ENCODE measurements at places on chromosomes 11 and 22.

DNA sequence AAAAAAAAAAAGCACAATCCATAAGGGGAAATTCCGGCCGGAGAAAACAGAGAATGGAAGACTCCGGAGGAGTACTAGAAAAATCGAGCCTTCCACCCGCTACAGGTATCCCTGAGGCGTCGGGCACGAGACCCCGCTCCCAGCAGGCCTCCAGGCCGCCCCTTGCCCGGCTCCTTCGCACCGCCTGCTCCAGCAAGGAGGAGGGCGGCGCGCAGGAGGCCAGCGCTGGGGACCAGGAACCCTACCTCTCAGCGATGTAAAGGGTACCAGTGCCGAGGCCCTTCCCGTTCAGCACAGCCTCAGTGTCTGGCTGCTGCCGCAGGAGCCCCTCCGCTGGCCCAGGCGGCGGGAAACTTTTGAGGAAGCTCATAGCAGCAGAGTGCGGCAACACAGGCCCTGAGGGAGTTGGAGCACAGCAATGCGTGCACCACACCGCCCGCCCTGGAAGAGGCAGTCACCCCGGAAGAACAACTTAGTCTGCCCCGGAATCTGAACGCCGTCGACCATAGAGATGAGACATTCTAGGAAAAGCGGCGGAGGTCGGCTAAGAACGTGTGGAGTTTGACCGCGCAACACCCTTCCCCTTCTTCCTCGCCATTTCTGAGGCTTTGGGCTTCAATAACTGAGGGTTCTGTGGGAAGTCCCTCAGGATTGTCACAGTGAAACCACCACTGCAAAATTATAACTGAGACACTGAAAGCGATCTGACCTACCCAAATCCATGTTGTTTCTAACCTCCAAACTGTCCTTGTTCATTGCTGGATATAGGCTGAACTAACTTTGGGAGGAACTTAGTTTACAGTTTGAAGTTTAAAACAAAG, at the start of gene CLNS1A:
CLNS1A (minus strand) TSS at position 450 of the 821 bp plus-strand sequence; CDS start at position 370, 80 bp downstream.
- DNase-seq, result peak; percentile 72

- no peak for DNase-seq
Measured at GRCh38 chr11:50098186-50098725, 65.6 kb downstream of the OR4C45 start.

- no peak for DNase-seq
Measured at GRCh38 chr22:49999063-49999945, 13.3 kb downstream of the IL17REL start.

DNA sequence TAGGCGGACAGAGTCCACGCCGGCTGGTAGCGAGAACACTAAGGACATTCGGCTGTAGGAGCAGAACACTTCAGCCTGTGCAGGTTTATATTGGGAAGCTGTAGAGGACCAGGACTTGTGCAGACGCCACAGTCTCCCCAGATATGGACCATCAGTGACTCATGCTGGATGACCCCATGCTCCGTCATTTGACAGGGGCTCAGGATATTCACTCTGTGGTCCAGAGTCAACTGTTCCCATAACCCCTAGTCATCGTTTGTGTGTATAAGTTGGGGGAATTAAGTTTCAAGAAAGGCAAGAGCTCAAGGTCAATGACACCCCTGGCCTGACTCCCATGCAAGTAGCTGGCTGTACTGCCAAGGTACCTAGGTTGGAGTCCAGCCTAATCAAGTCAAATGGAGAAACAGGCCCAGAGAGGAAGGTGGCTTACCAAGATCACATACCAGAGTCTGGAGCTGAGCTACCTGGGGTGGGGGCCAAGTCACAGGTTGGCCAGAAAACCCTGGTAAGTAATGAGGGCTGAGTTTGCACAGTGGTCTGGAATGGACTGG, 17.2 kb downstream of the P2RY2 start:
- no peak for DNase-seq

GRCh38 chr22:32947573-32947972, 110.6 kb downstream of the SYN3 start:
- DNase-seq, result no peak

GRCh38 chr11:67582011-67582410, 1.6 kb upstream of the GSTP1 start:
- no peak for DNase-seq

- no peak for DNase-seq
Measured at GRCh38 chr11:8323161-8323935, 59.7 kb upstream of the LMO1 start.

DNA sequence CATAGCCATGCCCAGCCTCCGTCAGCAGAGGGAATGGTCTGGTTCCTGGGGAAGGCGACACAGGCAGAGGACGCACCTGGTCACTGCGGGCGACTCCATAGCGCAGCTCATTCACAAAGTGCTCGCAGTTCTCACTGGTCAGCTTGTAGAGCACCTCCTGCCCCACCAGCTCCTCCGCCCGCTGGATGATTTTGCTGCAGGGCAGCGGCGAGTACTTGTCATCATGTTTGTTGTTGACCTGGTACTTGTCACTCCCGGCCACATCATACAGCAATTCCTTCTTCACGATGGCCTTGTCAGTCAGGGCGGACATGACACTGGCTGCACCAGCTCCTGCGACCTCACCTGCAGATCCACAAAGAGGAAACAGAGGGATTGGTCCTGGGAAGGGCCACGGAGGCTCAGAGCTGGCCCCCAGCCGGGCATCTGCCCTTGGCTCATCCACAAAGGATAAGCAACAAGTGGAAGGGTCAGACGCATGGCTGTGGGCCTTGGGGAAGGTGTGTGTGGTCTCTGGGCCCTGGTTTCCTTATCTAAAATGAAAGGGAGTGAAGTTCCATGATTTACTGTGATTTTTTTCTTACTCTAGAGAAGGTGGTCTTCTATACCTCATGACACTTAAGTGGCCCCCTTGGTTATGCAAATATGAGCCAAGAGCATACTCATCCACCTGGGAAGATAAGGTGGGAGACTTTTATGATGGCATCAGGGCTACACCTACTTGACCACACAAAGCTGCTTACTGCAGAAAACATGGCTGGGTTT, 24.0 kb downstream of the PLAAT3 start:
- no peak for DNase-seq

GRCh38 chr22:36026741-36027140, 1.9 kb downstream of the RBFOX2 start:
- no peak for DNase-seq

DNA sequence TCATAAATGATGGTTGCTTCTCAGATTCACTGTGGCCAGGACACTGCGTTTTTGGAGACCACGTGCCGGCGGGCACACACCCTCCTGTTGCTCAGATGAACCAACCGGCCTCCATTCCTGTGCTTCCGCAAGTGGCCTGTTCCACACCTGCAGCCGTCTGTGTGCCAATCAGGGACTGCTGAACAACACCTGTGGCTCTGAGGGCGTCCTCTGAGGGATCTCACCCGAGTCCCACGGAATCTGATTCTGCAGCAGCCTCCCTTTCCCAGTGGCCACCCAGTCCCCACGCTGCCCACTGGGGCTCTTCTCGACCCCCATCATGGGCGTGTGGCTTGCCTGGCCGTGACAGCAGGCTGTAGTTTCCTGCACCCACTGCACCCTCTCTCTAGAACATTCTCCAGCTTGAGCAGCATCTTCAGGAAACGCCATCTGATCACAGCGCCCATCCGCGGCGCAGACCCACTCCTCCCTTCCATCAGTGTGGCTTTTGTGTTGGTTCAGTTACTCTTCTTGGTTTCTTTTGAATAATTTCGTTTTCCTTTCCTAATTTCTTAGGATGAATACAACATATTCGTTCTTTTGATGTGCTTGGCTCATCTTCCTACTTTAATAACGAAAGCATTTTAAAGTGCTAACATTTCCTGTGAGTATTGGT, 100.3 kb upstream of the SLC22A12 start:
- no peak for DNase-seq

DNA sequence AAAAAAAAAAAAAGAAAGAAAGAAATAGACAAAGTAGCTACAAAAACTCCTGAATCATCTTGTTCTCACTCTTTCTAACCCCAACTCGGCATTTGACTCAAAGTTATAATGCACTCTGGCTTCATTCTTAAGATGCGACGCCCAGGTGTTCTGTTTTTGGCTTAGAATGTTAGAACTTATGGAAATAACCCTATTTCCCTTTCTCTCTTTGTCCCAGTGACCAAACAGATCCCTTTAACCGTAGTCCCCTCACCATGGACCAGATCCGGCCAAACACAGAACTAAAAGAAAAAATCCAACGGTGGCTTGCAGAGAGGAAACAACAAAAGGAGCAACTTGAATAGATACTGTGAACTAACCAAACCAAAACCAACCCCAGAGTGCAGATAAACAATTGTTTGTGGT, 5.3 kb upstream of the ATP5MG start:
- DNase-seq, result no peak
